Prostate gland (tissue), 2 donors: ENCODE measurements at places on chromosomes 1 and 21. TPM values are rescaled to one million over a fixed set of nuclear protein-coding genes. Genes with fewer than 3 reads are reported as not detected.

DNA sequence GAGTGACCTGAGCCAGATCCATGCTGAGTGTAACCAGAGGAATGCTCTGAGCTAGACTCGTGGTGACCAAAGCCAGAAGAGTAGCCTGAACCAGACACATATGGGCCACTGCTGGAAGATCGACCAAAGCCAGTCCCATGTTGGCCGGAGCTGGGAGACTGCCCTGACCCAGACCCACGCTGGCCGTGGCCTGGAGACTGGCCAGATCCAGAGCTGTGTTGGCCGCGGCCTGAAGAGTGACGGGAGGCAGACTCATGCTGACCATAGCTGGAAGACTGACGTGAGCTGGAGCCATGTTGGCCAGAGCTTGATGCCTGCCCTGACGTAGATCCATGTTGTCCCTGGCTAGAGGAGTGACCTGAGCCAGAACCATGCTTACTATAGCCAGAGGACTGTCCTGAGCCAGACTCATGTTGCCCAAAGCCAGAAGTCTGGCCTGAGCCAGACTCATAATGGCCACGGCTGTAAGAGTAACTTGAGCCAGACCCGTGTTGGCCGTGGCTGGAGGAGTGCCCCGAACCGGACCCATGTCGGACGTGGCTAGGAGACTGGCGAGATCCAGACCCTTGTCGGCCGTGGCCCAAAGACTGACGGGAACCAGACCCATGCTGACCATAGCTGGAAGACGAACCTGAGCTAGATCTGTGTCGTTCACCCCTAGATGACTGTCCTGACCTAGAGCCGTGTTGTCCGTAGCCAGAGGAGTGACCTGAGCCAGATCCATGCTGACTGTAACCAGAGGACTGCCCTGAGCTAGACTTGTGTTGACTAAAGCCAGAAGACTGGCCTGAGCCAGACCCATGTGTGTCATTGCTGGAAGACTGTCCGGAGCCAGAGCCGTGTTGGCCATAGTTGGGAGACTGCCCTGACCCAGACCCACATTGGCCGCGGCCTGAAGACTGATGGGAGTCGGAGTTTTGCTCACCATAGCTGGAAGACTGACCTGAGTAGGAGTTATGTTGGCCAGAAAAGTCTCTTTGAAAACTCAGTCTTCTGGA lies 3.5 kb downstream of the HRNR start:
- no peak for DNase-seq

GRCh38 chr1:16621300-16621658 lies 7.9 kb upstream of the NBPF1 start:
- no peak for DNase-seq

- DNase-seq: peak; percentile 62
These were observed 4.4 kb upstream of the LGR6 start for GRCh38 chr1:202189001-202189790.

GRCh38 chr1:179953974-179954492 lies 577 bp upstream of the CEP350 start:
- no peak for DNase-seq

DNA sequence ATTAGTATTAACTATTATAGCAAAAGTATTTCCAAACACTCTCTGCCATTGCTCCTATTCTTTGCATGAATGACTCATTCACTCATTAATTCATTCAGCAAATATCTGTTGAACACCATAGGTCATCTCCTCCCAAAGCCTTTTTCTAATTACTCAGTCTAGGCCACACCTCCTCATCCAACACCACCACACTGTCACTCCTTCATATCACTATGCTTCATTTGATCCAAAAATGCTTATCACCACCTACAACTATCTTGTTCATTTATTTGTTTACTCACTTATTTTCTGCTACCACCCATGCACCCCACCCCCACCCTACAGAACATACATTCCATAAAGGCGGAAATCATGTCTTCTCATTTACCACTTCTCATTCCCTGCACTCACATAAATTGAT lies 94.4 kb upstream of the TNFSF4 start:
- DNase-seq: no peak

- no peak for DNase-seq
These were observed 59.6 kb downstream of the SIK1 start for GRCh38 chr21:43367296-43367695.

The PGLYRP4 gene
- total RNA-seq: not detected

The C1QB gene
- 106 TPM for total RNA-seq

The CDA gene
- total RNA-seq: not detected

DNA sequence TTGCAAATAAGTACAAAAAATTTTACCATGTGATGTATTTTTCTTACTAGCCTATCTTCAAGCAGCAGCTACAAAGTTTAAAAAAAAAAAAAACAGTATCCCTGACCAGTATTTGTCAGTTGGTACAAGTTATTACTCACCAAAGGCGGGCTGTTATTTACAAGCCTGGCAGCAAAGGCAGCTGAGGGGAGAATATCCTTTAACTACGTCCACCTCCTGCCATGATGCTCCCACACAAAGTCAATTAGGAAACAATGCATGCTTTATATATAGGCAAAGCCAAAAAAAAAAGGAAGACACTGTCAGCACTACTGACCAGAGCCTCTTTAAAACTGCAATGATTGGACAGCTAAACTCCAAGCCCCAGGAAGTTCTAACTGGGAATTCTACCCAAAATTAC lies 13.7 kb downstream of the PSMA5 start:
- no peak for DNase-seq

DNA sequence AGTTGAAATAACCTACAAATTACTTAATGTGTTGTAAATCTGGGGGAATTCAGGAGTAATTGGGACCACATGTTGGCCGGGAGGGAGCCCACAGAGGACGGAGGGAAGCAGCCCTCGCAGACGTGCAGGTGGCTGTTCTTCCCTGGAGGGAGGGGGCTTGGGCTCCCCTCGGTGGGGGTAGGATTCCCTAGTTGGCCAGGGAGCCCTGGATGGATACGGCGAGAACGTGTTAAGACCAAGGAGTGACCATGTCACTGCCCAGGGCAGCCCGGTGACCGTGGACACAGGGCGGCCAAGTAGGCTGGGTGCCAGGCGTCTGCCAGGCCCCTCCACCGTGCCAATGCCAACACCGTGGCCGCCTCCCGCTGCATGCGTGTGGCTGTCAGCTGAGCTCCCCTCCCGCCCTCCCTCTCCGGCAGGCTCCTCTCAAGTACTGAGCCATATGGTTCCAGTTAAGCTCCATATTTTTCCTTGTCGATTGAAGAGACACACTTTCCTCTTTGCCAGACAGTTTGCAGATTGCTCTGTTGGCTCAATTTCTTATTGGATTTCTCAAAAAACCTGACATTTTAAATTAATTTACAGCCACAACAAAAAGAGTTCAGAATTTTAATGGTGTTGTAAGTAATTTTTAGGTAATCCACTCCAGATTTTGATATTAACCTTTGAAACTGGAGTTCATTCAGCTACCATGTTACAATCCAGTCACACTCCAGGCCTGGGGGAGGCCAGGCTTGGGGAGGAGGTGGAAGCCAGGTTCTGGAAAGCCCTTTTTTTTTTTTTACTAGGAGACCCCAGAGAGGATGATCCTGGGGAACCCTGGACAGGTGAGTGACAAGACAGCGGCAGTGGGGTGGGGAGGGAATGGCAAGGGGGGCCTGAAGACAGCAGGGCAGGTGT lies 71.2 kb downstream of the CASZ1 start:
- DNase-seq: peak; percentile 54

The EVA1C gene
- 48.6 TPM for total RNA-seq

GRCh38 chr1:245710961-245711903 lies 556.4 kb downstream of the KIF26B start:
- no peak for DNase-seq

The FNBP1L gene
- total RNA-seq: 49.7 TPM

- no peak for DNase-seq
These were observed 17.2 kb downstream of the DPYD start for GRCh38 chr1:97903626-97904025.

- DNase-seq: no peak
These were observed 42.7 kb upstream of the GJB5 start for GRCh38 chr1:34712007-34712688.

The GPA33 gene
- not detected for total RNA-seq

GRCh38 chr1:107710005-107710404 lies 255.0 kb downstream of the VAV3 start:
- no peak for DNase-seq

DNA sequence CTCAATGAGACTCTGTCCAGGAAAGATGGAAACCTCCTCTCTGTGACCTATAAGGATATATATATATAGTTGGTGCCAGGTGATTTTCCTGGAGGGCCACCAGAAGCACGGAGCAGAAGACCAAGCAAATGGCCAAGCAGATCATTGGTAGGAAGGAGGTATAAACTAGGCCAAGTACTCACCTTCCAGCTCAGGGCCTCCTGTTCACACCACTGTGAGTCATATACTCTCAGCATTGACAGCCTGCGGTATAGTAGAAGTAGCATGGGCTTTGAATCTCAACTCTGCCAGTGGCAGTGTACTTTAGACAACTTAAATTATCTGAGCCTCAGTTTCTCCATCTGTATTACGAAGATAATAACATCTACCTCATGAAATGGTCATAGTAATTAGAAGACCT lies 15.4 kb downstream of the IL12RB2 start:
- DNase-seq: no peak
